GM12878 (cell line): ENCODE measurements at places on chromosomes 2 and 18. TPM values are rescaled to one million over a fixed set of nuclear protein-coding genes. Genes with fewer than 3 reads are reported as not detected.

Gene SLC30A3
- polyA plus RNA-seq, result not detected in 2 replicates

Gene MLPH
- not detected in 2 replicates for polyA plus RNA-seq

DNA sequence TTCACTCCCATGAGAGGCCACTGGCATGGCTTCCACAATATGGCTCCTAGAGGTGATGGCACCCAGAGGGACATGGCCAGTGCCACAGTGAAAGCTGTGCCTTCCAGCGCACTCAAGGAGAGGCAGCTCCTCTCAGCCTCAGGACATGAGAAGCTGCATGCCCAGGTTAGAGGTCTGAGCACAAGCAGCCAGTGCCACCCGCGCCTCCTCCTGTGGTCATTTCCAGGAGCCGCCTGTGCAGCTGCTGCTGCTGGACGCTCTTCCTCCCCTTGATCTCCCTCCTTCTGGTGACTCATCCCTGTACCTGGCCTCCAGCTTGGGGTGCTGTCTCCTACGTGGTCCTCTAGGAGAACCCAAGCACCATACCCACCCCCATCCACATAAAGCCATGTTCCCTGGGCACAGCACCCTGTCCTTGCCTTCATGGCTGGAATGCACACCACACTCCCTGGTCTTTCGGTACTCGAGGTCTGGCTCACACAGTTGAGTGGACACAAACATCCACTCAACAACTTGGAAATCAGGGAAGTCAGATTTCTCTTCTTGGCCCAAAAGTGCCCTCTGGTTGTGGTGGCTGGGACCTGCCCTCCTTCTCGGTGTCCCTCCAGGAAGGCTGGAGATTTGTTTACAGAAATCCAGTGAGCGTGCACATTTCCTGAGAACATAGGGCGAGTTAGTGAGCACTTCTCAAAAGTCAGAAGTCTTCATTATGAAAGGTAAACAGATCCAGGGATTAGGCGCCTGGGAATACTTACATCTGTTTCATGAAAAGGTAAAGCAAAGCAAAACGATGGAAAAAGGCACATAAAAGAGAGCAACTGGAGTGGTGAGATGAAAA is 96.7 kb downstream of the EIPR1 start:
- H3K4me1 ChIP-seq, result no peaks in the 10 kb centered on the region
- no peak for DNase-seq
- H3K27ac ChIP-seq, result no peak overlapping the region
- H3K36me3 ChIP-seq, result peaks cover 3% of the 10 kb centered on the region
- no peak overlapping the region for H3K4me3 ChIP-seq
- no peaks in the 10 kb centered on the region for H3K27me3 ChIP-seq

GRCh38 chr2:30346471-30347169 is 100.4 kb upstream of the LCLAT1 start:
- no peaks in the 10 kb centered on the region for H3K36me3 ChIP-seq
- no peak overlapping the region for H3K27ac ChIP-seq
- 0 out of 2 replicates have a peak, but pooled peaks cover 1% of the 10 kb centered on the region for H3K4me1 ChIP-seq
- no peak overlapping the region for H3K4me3 ChIP-seq
- no peaks in the 10 kb centered on the region for H3K27me3 ChIP-seq

DNA sequence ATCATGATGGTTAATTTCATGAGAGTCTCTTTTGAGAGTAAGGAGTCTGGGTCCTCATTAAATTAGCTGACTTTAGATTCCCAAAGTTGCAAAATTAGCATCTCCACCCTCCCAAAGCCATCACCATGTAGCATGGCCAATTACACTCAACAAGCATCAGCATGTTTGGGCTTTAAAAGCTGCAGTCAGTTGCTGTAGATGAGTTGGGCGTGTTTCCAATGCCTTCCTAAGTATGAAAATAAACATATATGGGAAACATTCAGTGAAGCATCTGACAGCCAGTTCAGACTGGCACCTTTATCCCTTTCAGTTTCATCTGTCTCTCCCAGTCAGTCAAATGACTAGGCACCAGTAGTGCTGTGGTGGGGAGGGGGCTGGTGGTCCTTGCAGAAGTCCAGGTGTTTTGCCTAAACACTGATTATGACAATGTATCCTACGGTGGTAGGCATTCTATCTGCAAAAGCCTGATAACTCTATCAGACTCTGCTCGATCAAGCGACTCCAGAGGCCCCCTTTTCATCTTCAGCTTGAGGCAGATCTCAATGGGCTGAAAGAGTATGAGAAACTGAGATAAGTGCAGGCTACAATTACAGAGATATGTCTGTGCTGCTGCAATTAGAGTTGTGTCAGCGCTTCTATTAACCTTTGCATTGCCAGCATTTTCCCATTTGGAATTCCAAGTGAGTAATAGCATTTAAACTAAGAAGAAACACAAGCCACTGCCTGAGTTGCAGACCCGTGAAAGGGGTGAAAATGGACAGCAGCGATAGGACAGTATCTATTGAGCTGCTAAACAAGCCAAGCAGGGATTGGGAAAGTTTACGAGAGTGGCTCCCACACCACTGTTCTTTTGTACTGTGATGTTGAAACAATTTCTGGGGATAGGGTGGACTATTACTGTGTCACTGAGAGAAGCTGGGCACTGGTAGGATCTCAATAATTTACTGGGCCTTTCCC is 67.3 kb upstream of the SPOPL start:
- no peak for DNase-seq
- no peaks in the 10 kb centered on the region for H3K4me1 ChIP-seq
- H3K27ac ChIP-seq, result no peak overlapping the region
- H3K4me3 ChIP-seq, result no peak overlapping the region

DNA sequence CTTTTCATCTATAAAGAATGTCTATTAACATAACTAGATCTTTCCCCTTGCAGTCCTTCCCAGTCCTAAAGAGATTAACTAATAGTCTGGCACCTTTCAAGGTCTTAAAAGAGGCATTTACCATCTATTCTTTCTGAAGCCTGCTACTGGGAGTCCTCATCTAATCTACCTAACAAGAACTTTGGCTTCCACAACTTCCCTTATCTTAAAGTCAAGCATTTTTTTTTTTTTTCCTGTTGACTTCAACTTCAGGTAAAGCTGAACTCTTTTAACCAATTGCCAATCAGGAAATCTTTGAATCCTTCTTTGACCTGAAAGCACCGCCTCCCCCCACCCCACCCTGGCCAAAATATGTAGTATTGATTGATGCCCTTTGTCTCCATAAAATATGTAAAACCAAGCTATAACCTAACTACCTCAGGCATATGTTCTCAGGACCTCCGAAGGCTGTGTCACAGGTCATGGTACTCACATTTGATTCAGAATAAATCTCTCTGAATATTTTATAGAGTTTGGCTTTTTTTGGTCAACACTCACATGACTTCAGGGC is 168.6 kb downstream of the PTPRM start:
- no peaks in the 10 kb centered on the region for H3K27me3 ChIP-seq
- H3K27ac ChIP-seq, result no peak overlapping the region
